ENCODE measurements at places on chromosomes 1 and 21.

- no peak for ATAC-seq
These were observed 115.6 kb downstream of the BRINP2 start for GRCh38 chr1:177286396-177286795.

DNA sequence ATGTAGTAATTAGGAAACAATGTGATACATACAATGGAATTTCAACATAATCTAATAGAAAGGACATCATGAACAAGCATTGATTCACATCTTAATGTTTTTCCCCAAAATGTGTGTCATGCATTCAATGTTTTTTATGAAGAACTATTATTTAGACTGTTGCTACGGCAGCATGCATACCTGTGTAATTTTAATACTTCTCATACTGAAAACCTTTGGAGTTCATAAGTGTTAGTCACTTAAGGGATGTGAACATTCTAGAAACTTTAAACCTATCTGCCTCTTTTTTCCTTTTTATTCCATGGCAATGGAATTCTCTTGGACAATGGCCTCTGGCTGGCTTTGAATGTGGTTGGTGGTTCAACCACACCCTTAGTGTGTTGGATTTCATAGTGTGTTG is 48.6 kb downstream of the TMPRSS15 start:
- no peak for ATAC-seq

DNA sequence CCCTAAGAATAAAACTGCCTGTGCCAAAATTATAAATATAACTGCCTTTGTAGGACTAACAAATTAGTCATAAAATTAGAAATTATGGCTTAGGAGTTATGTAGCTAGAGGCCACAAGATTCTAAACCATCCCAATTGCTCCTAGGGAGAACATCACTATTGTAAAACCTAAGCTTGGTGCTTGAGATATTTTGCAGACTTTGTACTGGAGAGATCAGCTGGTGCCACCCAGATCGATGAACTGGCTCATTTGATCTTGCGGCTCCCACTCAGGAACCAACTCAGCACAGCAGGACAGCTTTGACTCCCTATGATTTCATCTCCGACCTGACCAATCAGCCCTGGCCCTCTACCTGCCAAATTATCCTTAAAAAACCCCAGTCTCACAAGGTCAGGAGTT is 30.6 kb downstream of the HHAT start:
- no peak for ATAC-seq

DNA sequence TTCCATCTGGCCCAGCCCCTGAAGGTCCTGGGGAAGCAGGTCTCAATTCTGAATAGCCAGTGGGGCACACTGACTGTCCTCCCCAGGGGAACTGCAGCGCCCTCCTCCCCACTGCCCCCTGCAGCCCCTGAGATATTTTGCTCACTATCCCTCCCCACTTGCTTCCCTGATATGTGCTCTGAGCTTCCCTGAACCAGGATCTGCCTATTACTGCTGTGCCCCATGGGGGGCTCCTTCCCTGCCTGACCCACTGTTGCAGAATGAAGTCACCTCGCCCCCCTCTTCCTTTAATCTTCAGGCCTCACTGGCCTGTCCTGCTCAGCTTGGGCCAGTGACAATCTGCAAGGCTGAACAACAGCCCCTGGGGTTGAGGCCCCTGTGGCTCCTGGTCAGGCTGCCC is 89.8 kb downstream of the PTPRU start:
- no peak for ATAC-seq

GRCh38 chr1:47696404-47696736 is 258.5 kb downstream of the FOXD2 start:
- ATAC-seq = no peak

GRCh38 chr1:190067592-190067991 is 410.1 kb downstream of the BRINP3 start:
- peak; percentile 45 for ATAC-seq

GRCh38 chr1:199669916-199670315 is 357.6 kb upstream of the NR5A2 start:
- ATAC-seq = no peak
